ENCODE measurements at places on chromosomes 7 and 10.

DNA sequence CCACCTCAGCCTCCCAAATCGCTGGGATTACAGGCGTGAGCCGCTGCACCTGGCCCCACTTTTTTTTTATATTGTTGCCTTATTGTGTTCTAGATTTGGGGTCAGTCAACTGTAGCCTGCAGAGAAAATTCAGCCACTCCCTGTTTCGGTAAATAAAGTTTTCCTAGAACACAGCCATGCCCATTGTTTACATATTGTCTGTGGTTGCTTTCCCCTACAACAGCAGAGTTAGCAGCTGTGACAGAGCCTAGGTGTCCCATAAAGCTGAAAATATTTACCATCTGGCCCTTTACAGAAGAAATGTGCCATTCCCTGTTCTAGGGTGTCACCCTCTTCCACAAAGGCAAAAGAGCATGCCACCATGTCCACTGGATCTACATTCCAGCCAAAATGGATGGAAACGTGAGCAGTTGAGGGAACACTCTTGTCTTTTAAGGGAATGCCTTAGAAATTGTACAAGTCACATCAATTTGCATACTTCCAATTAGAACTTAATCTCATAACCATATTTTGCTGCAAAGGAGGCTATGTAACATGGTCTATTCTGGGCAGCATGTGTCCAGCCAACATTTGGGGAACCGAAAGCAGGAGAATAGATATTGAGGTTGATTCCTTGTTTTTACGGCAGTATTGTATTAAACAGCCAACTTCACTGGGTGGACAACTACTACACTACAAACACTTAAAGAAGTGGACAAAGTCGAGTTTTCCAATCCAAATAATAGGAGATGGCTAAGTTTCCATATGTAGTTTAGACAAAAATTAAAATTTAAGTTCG lies 11.0 kb upstream of the BLVRA start:
- DNase-seq: no peak

GRCh38 chr7:46812101-46812675 lies 769.7 kb downstream of the TNS3 start:
- DNase-seq: no peak

DNA sequence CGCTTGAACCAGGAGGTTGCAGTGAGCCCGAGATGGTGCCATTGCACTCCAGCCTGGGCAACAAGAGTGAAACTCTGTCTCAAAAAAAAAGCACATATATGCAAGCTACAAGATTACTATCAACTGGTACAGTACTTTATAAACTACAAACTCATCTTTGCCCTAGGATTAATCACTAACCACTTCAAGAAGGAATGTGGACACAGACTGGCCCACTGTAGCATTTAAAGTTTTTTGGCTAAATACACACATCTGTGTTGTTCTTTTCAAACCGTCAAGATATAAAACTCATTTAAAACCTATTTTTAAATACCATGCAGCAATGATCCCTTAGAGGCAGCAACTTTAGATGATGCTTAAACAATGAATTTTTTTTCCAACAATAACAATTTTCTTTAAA lies 205.4 kb downstream of the IMMP2L start:
- no peak for DNase-seq

DNA sequence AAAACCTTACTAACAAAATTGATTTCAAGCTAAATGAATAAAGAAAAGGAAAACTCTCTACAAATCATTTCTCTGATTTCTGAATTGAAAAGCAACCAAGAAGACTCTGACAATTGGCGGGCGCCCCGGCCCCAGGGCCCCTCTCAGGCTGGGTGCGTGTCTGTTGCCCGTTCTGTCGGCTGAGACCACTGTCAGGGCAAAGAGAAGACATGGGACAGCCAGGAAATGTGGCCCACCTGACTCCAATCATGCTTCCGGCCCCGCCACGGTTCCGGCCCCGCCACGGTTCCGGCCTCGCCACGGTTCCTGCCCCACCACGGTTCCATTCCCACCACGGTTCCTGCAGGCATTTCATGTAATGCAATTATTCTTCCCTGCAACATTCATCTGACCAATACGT lies 115.9 kb downstream of the PTPRN2 start:
- no peak for DNase-seq

GRCh38 chr10:79023240-79024162 lies 45.3 kb upstream of the ZMIZ1 start:
- peak; percentile 73 for DNase-seq

- no peak for DNase-seq
These were observed 338 bp downstream of the SDK1 start for GRCh38 chr7:3301449-3301731.

GRCh38 chr10:131062621-131063260 lies 248.8 kb downstream of the TCERG1L start:
- DNase-seq: no peak

DNA sequence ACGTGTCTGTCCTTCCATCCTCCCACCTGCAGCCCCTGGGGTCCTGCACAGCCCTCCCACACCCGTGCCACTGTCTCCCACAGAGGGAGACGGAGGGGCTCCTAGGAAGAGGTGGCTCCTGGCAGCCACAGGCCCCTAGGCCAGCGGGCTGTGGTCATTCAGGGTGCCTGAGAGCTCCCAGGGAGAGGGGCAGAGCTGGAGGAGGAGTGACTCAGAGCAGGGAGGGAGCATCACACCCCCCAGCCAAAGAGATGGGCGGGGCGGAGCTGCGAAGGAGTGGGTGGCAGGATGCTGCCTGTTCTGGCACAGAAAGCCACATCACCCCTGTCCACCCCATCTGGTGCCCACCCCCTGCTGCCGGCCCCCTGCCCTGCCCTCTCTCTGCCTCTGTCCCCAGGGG lies 50.5 kb downstream of the STK32C start:
- DNase-seq: no peak

DNA sequence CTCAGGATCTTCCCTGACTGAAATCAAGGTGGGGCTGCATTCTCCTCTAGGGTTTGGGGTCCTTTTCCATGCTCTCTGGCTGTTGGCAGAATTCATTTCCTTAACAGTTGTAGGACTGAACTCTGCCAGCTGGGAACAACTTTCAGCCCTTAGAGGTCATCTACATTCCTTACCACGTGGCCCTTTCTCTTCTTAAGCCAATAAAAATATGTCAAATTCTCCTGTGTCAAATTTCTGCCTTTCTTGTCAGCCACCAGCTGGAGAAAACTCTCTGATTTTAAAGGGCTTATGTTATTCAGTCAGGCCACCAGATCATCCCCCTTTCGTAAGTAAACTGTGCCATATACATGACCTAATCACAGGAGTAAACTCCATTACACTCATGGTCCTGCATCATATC lies 95.3 kb upstream of the IL6 start:
- DNase-seq: no peak

GRCh38 chr7:37424995-37425394 lies 23.7 kb downstream of the ELMO1 start:
- no peak for DNase-seq

GRCh38 chr7:105286441-105286840 lies 102.3 kb downstream of the SRPK2 start:
- no peak for DNase-seq

DNA sequence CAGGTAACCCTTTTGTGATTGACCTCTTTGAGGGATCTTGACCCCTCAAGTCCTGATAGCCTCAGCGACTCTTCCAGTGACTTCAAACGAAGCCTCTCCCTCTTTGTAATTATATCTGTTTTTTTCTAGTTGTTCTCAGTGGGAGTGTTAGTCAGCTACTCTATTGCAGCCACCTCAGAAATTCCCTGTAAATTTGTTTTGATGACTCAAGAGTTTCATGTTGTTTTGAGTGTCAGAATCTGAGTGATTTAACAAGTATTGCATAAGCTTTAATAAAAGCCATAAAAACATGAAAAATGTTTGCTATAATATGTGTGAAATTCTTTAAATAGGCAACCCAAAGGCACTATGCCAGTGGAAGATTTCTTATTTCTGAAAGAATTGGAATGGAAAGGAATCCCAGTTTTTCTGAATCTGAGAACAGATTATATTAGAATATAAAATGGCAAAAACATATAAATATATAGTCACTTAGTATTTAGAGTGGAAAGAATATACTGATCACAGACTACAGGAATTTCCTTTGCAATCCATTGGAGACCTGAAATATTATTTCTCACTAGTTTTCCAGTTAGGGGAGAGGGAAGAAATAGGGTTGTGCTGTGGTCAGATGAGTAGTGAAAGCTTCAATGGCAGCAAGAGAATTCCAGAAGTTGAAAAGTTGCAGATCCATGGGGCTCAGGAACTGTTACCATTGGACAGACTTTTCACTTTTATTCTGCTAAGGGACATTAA lies 94.4 kb upstream of the SEMA3C start:
- DNase-seq: no peak

DNA sequence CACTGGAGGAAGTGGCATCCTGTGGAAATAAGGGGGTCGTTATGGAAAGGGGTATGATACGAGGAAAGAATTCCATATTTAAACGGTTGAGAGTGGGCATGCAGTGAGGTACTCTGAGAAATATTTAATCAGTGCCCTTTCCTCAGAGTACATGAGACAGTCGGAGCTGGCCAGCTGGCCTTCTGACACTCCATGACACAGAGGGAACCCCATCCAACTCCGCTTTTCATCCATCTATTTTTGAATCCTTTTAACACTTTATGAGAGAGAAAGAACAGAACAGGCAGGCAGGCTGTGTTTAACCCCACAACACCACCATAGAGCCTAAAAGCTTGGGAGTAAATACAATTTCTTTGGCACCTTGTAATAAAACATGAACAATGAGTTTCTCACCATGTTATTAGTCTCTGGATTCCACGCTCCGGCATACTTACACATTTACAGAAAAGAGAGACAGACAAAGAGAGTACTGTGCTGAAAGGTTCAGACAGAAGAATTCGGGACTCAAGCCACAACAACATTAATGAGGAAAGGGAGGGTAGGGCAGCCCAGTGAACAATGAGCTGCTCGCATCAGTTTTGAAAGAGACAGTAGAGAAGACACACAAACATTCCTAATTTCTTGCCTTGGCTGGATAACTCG lies 124.2 kb upstream of the PDLIM1 start:
- DNase-seq: no peak

DNA sequence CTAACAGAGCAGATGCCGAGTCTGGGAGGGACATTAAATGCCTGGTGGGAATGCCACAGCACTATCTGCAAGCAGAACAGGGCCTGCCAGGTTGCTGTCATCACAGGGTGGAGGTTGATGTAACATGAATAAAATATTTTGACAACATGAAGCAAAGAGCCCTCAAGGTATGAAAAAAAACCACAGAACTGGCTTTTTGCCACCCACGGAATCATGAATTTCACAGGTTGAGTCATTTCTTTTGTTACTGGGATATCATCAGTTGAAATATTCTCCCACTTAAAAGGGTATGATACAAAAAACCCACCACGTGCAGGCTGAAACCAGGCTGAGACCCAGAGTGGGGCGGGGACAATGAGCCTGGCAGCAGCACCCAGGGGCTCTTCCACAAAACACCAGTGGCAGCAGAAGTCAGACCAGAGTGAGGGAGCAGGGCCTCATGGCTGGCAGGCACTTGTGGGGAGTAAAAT lies 220.1 kb downstream of the TNS3 start:
- DNase-seq: no peak

- no peak for DNase-seq
These were observed 127.6 kb upstream of the SLC26A5 start for GRCh38 chr7:103573479-103574058.

DNA sequence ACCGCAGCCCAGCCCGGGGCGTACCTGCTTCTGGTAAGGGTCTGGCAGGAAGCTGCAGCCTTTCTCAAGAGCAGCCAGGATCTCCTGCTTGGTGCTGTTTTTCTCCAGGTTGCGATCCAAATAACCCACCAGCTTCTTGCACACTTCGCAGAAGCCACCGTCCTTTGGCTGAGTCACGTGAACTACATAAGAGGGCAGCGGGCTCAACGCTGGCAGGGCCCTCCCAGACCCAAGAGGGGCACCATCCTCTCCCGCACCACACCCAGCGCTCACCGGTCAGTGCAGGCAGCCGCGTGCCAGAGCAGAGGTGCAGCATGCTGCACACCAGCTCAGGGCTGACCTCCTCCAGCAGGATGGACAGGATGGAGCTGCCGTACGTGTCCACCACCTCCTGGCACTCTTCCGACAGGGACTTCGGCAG lies 31.6 kb downstream of the PSAP start:
- DNase-seq: no peak

DNA sequence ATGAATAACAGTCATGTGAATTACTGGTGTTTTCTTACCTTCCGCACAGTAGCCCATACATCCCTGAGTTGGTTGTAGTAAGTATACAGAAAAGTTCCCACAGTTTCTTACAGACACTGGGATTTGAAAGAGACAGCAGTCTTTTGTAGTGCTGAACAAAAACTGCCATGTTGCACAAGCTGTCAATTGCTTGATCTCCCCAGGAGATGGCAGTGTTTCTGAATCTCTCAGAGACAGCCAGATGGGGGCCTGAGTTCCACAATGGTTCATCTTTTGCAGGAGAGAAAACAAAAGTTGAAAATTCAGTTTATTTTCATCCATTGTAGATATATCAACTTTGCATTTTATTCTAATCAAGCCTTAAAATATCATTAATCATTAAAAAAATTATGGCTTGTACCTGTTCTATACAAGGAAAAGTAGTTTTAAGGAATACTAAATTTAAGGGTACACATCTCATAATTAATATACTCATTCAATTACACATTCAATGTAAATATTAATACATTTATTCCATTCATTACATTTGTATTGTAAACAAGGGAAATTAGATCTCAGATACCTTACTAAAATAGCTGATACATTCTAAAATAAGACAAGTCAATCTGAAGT lies 14.5 kb downstream of the VWDE start:
- no peak for DNase-seq

- DNase-seq: no peak
These were observed 28.4 kb upstream of the IFRD1 start for GRCh38 chr7:112421666-112422486.

DNA sequence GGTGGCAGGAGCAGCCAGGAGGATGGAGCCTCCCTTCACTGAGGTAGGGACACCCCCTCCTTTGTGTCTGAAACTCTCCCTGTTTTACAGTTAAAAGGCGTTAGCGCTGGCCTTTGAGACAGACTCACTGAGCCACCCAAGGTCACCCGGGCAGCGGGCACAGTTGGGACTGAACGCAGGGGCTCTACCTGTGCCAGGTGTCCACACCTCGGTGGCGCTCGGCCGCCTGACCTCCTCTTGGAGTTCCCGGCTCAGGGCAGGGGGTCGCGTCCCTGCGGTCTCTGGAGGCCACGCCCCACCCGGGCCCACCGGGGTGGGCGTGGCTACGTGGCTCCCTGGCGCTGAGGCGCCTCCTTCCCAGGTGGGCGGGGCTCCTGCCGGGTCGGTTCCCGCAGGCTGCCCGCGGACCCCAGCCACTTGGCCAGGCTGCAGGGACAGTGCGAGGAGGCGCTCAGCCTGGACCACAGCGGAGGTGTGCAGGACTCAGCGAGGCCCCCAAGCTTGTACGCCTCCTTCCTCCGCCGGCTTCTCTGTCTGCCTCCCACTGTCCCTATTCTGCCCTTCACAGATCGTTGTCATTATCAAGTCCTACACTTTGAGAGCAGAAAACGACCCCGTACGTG lies 39.9 kb upstream of the LEP start:
- no peak for DNase-seq

GRCh38 chr7:151104411-151105235 lies 18.3 kb downstream of the AGAP3 start:
- DNase-seq: no peak
